Choroid plexus epithelial cell (primary cell): ENCODE measurements at places on chromosomes 3 and 15.

DNA sequence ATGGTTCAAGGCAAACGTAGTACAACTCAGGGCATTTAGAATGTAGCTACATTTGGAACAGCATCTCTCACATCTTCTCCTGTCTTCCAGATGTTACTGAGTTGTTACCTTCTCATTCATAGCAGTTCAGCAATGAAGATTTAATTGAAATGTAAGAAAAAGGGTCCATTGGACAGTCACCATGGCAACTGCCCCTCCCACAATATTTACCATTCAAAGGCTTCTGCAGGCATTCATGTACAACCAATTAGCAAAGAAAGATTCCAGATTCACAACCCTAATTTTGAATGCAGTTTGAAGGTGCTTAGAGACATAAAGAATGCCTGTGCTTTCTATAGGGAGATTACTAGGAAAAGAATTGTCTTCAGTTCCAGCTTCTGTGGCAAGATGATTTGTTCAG, 22.2 kb downstream of the SCN11A start:
- DNase-seq = no peak

GRCh38 chr3:53510508-53510907, 16.1 kb downstream of the CACNA1D start:
- no peak for DNase-seq

DNA sequence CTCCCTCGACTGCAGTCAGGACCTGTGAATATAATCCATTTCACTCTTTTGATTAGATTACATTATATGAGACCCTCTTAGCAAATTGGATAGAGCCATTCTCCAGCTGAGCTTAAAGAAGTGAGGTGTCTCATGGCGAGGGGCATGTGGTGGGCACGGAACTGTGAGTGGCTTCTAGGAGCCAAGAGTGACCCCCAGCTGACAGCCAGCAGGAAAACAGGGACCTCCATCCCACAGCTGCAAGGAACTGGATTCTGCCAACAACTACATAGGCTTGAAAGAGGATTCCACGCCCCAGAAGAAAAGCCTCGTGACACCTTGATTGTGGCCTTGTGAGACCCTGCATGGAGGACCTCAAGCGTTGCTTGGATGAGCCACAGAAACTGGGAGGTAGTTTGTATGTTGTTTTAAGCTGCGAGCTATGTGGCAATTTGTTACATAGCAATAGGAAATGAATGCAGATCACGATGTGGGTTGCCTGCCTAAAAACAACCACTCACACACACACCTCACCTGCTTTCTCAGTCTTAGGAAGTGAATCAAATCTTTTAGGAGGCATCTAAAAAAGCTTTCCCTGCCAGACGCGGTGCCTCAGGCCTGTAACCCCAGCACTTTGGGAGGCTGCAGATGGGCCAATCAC, 84.2 kb upstream of the BHLHE40 start:
- DNase-seq = peak; percentile 60

DNA sequence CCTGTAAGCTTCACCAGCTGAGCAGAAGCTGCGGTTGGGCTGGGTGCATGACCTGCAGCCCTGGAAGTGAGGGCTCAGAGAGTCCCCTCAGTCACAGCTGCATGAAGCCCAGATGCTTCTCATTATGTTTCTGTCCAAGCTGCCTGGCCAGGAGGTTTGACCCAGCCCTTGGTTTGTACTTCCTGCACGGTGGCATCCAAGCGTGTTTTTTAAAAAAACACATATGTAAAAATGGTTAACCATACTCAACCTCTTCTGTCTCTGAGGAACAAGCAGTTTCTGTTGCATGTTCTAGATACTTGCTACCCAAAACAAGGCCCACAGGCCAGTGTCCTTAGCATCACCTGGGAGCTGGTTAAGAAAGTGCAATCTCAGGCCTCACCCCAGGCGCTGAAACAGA, 76.0 kb upstream of the ATP10A start:
- no peak for DNase-seq

DNA sequence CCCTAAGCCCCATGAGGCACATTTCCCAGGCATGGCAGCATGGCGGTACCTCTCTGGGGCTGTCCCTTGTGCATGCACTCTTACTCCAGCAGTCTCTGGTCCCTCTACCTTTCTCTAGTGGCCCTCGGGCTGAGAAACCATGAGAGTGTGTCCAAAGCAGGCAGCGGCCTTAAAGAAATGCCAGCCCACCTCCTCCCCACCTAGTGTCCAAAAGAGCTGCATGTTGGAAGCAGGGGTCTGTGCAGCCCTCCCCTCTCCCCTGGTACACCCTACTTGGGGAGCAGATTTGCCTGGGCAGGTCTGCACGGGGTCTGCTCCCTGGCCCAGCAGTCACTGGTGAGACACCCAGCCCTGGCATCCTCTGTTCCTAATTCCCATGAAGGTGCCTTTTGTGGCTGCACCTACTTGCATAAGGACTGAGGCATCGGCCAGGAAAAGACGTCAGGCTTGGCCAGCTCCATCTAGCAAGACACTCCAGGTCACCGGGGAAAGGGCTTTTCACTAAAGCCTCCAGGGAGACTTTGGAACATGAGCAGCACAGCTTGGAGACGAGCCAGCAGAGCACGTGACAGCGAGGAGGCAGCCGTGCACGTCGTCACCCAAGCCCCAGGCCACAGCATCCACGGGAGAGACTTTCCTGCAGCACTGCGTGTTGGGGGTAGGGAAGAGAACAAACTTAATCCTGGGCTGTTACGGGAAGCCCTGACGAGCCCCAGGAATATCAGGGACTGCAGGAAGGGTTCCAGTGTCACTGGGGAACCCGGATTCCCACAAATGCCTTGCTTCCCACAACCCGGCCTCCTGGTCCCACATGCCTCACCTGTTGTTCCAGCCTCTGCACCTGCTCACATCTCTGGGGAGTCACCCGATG, 38.8 kb downstream of the TM2D3 start:
- DNase-seq = peak; percentile 63

- DNase-seq = no peak
Measured at GRCh38 chr3:15934389-15935195, 136.8 kb upstream of the ANKRD28 start.

DNA sequence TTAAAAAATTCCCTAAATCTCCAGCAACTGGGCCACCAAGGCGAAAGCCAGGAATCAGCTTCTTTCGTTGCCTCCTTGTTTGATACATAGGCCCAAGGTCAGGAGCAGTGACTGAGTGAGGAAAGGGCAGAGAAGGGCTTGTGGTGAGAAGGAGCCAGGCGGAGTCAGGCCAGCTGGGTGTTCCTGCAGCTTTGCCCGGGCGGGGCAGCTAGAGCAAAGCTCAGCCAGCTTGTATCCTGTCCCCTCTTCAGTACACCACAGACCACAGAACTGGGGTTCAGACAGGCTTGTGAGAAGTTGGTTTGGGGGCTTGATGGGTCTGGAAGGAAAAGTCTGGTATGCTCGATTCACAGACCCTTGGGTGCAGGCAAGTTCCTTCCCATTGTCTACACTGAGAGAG, 52.6 kb downstream of the CCK start:
- no peak for DNase-seq

DNA sequence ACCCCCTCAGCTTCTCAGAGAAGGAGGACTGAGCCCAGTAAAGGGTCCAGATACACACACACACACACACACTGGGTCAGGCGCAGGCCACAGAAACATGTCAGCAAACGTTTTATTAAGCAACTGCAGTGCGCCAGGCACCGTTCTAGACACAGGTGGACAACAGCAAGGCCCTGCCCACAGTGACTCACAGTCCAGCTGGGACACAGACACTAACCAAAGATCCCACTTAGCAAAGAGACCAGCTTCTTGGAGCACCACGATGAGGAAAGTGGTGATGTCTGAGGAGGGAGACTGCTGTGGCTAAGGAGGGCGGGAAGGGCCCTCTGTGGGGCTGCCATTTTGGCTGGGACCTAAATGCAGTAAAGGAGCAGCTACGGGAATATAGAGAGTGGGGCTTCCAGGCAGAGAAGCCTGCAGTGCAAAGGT, 2.8 kb upstream of the VILL start:
- peak; percentile 26 for DNase-seq

DNA sequence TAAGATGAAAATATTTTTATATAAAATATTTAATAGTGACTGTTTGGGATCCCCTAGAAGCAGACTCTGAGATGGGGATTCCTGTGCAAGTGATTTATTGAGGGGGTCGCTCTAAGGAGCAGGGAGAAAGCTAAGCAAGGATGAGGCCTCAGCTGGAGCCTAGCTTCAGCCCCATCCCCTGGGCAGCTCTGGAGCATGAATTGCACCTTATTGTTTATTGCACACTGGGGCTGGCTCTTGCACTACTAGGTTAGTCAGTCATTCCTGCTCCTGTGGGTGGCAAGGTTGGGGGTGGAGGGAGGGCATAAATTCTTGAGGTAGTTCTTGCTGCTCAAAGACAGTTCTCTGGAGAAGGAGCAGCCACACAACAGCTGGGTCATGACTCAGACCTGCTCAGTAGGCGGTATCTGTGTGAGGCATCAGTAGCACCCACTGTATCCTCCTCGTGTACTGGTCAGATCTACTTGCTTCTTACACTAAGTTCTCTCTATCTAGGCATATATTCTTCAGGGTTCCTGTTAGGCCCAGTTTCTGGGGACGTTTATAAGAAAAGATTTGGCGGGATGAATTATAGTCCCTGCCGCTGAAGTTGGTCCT, 27.2 kb upstream of the TNFSF10 start:
- DNase-seq = peak; percentile 95

- DNase-seq = no peak
Measured at GRCh38 chr15:66424963-66425612, 38.4 kb downstream of the MAP2K1 start.

DNA sequence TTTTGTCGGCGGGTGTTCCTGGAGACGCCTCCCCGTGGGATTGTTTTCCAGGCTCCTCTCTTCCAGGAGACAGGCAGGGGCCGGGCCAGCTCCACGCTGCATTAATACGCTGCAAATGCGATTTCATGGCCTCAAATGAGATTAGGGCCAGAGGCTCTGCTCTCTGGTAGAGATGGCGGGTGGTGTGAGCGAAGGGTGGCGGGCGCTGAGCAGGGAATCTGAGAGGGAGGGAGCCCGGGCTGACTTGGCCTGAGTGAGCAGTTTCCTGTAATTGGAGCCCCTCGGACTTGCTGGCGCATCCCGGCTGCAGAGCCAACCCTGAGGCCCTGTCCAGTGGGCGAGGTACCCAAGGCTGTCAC, 7.4 kb upstream of the CCDC33 start:
- DNase-seq = peak; percentile 46

- DNase-seq = no peak
Measured at GRCh38 chr3:116971531-116971930, 262.0 kb downstream of the TUSC7 start.

DNA sequence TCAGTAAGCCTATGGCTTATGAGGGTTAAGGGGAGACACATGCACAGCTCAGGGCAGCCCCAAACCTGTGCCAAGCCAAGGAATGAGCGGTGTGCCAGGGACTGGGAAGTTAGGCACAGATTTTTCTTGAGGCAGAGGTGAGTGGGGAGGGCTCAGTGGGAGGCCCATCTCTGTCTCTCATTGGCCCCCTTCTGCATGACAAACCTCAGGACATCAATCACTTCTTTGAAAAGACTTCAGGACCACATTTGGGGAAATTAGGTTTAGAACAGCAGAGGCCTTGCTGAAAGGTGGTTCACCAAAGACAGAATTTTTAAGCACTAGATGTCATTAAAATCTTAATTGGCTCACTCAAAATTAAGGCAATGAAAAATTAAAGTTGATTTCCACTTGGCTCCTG, 57.2 kb downstream of the RAB11A start:
- no peak for DNase-seq

DNA sequence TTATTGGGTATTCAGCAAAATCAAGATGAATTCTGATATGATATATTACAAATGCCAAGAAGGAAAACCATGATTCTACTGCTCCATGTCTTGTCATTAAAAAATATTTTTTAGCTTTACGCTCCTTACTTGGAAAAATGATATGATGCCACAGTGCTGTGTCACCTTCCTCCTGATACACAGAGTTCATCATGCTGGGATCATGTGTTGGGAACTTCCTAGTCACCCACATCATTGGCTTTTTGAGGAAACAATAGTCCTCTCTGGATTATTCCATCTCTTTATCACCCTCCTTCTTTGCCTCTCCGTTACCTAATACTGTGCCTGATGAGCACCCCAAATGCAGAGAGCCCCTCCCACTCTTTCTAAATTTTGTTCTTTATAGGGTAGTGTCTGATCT, 94.3 kb upstream of the PFN2 start:
- no peak for DNase-seq

GRCh38 chr3:194573680-194574437, 59.4 kb downstream of the TMEM44 start:
- peak; percentile 70 for DNase-seq

- no peak for DNase-seq
Measured at GRCh38 chr3:7658294-7658693, 797.4 kb downstream of the GRM7 start.

GRCh38 chr3:196991581-196992460, 23.2 kb upstream of the PIGZ start:
- no peak for DNase-seq

DNA sequence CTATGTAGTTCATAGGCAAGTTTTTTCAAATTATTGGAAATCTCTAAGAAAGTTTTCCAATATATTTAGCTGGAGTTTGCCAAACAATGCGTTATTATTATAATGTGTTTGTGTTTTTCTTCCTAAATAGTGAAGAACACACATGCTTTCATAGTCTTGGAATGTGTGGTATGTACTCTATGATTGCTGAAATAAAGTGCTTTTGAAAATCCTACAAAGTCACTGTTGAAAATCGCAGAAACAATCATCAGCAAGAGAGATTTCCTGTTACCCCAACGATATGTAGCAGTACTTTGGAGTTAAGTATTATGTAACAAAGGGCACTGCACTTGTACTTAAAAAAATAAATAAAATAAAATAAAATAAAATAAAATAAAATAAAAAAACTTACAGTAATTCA, 796.2 kb downstream of the NAALADL2 start:
- DNase-seq = peak; percentile 62

DNA sequence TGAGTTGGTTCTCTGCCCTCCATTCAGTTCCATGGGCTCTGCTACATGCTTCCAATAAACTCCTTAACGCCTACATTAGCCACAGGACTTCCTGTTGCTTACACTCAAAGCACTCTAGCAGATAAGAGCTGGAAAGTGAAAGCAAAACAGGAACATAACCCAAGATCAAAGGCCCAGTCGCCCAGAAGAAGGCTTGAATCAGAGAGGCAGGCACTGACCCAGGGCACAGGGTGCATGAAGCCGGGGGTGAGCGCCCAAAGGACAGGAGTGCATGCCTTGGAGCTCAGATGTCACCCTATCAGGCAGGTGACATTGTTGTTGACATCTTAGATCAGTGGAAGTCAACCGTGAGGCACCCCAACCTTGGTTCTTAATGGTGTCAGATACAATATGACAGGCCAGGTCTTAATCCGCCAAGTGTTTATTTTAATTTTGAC, 235.1 kb downstream of the UACA start:
- peak; percentile 79 for DNase-seq

DNA sequence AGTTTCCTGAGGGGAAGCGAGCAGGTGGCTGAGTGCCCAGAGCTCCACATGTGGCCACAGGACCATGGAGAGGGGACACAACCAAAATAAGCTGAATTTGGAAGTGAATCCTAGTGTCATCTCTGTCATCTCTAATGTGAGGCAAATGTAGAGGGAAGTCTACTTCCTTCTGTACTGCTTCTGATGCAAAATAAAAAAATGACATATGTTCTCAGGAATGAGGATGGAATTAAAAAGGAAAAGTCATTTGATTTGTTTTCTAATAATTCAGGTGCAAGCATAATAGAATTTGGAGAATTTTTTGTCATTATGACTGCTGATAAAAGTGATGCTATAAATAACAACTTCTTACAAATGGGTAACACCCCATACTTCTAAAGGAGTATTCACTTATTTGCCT, 59.5 kb upstream of the POU1F1 start:
- no peak for DNase-seq
